Nephron progenitor cell (in vitro differentiated cells): ENCODE measurements at places on chromosomes 5 and 9.

GRCh38 chr5:111345731-111346130 lies 121.5 kb downstream of the CAMK4 start:
- DNase-seq = no peak

GRCh38 chr5:31113666-31114350 lies 79.7 kb upstream of the CDH6 start:
- DNase-seq = no peak

GRCh38 chr5:151451626-151452520 lies 4.5 kb downstream of the SLC36A1 start:
- no peak for DNase-seq

DNA sequence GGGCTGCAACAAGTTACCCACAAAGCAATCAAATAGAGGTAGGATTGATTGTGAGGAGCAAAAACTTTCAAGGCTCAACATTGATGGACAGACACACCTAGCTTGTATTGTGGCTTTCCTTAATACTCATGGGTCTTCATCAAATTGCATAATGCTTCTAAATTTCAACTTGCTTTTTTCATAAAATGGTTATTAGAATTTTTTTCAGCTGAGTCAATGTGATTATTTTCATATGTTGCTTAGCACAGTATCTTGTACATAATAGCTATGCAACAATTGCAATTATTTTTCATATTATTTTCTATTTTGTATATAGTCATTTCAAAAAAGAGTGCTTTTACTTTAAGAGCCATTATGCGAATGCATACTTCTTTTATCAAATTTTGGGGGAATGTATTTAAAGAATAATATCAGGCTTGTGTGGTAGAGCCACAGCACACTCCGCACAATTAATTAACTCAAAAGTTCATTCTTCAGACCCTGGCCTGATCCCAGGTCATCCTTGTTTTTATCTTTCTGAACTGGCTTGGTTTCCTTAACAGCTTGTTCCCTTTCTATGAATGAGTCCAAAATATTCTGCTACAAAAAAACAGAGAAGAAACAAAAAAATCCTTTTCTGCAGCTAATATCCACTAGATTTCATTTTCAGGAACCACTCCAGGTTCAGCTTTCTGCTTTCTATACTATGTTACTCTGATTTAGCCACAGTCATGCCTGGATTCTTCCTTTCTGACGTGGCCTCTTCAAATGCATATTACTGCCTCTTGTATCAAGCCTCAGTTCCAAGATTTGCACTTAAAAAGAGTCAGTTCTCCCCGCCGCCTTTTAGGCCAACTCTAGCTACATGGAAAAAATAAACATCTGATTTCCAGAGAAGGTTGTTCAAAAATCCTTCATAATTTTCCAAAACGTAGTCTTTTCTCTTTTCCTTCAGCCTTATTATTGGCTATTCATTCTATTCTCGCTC lies 45.3 kb upstream of the CDH9 start:
- no peak for DNase-seq

GRCh38 chr9:96651626-96652025 lies 3.5 kb downstream of the PRXL2C start:
- no peak for DNase-seq

GRCh38 chr5:16679863-16680262 lies 63.1 kb upstream of the RETREG1 start:
- DNase-seq = no peak

- DNase-seq = no peak
Observed at GRCh38 chr9:75108571-75108970, 20.3 kb downstream of the OSTF1 start.

DNA sequence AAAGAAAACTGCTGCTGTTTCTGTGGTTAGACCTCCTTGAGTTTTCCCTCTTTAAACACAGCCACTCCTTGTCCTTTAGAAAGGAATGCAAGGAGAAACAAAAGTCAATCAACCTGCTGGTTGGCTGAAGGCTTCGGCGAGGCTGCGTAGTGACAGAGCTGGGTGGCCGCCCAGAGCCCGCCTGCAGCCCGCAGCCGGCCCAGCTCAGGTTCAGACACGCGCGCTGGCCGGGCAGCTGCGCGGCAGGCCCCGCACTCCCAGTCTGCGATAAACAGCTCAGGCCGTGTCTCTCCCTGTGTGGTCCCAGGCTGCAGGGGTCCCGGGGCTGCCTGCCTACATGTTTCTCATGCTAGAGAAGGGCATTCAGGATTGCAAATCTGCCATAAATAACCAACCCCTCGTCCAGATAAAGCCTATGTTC lies 115.4 kb downstream of the HSD17B3 start:
- peak; percentile 73 for DNase-seq

DNA sequence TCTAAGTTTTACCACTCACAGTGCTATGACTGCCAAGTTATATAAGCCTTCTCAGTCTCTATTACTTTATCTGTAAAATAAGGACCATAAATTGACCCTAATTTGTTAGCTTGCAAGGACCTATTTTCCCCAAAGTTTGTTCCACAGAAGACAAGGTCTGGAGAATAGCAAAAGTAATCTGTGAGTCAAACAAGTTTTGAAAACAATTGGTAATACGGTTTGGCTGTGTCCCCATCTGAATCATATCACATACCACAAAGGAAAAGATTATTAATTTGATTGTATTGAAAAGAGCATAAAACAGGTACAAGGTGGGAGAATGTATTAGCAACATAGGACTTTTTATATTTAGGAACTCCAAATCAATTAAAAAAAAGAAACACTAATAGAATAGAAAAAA lies 124.0 kb upstream of the TARS1 start:
- no peak for DNase-seq

DNA sequence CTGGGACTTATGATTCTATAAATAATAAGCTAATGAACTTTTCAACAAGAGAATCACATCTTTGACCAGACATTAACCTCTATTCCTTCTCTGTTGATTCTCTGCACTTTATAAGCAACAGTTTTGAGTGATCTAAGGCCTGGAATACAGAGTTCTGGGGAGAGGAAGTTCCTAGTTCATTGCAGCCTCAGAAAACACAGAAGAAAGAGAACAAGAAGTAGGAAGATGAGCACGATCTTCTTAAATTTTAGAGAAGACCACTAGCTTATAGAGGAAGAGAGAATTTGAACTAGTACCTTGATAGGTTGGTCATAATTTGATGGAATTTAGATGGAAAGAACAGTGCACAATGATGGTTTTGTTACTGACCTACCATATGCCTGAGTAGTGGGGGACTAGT lies 8.5 kb upstream of the C9orf72 start:
- DNase-seq = no peak

DNA sequence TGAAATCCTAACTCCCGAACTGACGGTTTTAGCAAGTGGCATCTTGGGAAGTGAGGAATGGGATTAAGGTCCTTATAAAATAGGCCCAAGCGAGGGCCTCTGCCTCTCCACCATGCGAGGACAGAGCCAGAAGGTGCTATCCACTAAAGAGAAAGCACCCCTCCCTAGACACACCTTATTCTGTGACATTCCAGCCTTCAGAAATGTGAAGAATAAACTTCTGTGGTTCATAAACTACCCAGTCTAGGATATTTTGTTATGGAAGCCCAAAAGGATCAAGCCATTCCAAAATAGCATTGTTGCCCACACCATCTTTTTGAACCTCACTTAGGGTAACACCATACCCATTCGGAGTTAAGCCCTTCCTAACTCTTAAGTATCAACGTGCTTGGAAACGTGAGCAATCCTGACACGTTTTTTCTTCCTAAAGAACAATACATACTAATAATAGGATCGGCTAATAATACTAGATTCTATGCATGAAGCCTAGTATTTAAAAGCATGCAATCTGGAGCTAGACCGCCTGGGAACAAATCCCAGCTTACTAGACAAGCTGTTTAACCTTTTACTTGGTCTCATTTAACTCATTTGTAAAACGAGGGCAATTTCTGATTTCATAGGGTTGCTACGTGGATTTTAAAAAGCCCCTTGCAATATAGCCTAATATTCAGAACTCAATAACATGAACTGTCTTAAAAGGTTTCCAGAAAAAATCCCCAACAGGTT lies 1.1 kb upstream of the SMC2 start:
- DNase-seq = no peak

DNA sequence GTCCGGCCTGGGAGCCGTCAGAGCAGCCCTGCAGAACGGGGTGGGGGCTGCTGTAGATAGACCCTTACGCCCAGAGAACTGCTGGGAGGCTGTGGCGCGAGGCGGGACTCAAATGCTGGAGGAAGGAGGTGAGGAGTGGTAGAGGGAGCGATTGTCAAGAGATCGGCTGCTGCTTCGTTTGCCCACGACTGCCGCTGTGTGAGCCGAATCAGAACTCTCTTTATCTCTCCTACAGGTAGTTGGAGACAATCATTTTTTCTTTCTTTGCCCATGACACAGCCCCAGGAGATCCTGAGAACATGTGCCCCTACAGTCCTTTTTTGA lies 456 bp downstream of the ZNF79 start:
- no peak for DNase-seq

DNA sequence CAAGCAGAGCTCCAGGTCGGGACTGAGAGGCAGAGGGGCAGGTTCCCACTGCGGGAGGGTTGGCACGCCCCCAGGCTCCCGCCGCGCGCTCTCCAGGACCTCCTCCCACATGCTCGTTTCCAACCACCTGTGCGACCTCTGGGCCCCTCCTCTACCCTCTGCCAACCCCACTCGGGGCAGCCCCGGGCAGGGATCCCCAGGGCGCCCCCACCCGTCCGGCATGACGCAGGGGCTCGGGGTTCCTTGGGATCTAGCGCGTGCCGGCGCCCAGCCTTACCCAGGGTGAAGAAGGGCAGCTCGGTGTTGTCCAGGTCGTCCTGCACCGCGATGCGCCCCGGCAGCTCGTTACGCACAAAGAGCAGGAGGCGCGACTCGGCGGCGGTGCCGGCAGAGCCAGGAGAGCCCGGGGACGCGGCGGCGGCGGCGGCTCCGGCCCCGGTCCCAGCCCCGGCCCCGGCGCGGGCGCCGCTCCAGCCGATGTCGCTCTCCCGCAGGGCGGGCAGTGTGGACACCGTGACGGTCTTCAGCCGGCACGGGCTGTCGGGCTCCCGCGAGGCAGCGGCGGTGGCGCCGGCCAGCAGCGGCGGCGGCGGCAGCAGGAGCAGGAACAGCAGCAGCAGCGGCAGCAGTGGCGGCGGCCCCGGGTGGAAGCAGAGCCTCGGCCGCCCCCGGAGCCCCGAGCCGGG lies 494 bp downstream of the ASTN2 start:
- DNase-seq = peak; percentile 70

DNA sequence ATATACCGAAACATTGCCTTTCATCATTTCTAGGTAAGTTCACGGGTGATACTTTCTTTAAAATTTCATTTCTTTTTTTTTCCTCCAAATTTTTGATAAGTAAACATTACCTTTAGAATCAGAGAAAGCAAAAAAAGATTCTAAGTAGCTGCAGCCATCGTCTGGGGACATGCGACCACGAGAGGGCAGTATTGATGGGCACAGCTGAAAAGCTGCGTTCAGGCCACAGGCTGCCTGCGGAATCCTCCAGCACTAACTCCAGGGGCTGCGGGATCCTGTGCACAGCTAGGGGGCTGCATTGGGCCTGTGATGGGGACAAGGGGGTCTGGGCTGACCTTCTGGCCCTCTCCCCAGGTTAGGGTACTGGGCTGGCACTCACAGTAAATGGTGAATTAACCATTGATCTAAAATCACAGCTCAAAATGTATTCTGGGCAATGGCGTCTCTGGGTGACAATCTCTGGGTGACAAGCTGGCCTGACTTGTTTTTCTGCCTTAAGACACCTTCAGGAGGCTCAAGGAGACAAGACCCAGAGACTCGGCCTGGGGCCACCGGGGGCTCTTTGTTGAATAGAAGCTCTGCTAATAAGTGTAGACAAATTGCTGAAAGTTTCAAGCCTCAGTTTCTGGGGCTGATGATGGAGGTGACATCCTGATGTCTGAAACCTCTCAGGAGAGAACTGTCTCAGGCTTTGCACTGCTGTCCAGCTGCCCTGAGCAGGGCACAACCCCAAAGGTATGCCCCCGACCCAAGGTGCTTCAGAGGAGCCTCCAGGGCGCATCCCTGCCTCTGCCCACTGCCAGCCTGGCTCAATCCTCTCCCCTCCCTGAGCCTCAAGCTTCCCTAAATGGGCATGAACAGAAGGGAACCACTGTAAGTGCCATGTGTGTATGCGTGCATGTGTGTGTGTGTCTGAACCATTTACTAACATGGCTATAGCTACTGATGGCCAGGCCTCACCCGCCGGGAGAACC lies 44.3 kb upstream of the SARDH start:
- peak; percentile 87 for DNase-seq

- DNase-seq = no peak
Observed at GRCh38 chr5:179256328-179257175, 88.7 kb downstream of the ADAMTS2 start.

GRCh38 chr9:137365552-137366444 lies 57.2 kb downstream of the EXD3 start:
- no peak for DNase-seq

DNA sequence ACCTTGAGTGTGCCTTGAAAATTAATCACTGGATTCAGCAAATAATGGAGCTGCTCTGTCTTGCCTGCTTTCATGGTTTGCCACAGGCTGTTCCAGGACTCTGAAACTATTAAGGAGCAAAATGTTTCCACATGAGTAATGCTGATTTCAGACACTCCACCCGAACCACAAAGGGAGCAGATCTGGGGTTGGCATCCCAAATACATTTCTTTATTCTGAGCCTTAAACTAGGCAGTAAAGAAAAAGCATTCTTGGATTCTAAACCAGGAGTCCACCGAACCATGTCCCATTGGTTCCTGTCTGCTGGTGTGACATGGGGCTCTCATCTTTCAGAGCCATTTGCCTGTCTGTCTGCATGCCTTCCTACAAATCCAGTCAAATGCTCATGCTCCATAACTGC lies 10.1 kb upstream of the C1QTNF3 start:
- DNase-seq = no peak

DNA sequence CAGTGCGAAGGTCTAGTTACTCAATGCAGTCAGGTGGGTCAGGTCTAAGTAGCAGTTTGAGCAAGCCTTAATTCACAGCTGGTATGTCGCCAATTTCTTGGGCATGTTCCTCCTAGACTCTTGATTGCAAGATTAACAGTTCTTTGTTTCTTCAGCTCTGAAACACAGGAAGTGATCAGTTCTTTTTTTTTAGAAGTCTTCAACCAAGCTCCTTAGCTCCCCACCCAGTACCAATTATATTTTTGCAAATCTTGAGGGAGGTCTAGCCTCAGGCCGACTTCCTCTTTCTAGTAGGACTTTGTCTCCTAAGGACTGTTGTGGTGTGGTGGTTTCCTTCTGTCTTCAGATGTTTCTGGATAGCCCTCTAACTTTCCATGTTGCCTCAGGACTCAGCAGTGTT lies 2054.2 kb downstream of the MAT2B start:
- no peak for DNase-seq

DNA sequence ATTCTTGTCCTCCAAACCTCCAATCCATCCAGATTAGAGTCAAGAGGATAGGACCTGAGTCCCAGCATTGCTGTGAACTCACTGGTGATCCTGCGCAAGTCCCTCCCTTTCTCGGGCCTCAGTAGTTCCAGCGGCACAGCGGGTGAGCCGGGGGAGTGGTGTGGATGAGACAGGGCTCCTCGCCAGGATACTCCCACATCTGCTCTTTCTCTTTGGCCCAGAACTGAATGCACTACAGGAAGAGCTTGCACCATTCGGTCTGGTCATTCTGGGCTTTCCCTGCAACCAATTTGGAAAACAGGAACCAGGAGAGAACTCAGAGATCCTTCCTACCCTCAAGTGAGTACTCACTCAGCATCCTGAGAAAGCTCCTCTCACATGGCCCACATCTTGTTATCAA lies 6.3 kb downstream of the GPX3 start:
- DNase-seq = no peak

- no peak for DNase-seq
Observed at GRCh38 chr5:165829504-165829903, 2324.1 kb downstream of the MAT2B start.

GRCh38 chr5:121503111-121503840 lies 348.4 kb upstream of the FTMT start:
- peak; percentile 26 for DNase-seq

GRCh38 chr9:105070176-105070575 lies 142.2 kb upstream of the ABCA1 start:
- no peak for DNase-seq
